HuH-7 (cell line): ENCODE measurements at places on chromosomes 3 and 15.

DNA sequence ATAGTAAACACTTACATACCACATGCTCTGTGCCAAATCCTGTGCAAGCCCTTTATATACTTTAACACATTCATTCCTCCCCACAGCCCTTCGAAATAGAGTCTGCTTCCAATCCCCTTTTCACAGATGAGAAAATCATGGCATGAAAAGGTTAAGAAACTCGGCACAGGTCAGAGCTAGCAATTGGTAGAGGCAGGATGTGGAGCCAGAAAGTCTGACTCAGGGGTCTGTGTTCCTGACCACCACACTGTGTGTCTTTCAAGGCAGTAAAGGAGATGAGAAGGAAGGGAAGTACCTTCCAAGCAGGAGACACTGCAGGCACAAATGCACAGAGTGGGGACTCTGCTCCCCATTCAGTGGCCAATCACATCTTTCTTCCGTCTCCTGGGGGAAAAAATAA is 61.1 kb downstream of the SCN11A start:
- no peak for DNase-seq

DNA sequence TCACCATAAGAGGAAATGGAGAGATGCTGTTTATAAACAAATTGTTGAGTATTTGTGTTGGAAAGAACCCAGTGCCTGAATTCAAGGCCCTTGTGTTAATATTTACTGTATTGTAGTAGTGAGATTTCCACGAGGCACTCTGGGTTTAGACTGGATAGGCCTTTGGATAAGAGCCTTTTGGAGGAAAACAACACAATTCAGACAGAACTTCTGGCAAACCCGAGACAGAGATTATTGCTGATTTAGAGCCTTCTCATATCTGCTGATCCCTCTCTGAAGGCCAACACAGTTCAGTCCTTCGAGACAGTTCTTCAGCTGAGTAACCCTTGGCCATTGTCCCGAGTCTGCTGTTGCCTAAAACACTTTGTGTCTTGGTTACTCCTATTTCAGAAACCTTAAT is 55.7 kb downstream of the LMCD1 start:
- DNase-seq: no peak

DNA sequence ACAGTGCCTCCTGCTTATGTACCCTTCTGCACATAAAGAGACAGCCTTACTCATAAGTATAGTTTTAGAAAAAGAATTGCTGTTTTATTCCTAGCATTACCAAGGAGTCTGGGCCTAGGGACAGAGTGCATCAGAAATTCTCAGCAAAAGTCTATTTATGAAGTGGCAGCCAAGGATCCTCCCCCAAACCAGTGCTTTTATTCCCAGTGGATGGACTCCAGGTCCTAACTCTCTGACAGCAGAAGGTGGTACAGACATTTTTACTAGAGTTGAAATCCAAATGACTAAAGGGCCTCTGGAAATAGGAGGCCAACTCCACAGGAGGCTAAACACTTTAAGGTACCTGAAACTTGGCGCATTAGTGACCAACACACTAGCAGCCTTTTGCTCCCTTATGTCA is 407.2 kb upstream of the TPRG1 start:
- DNase-seq: no peak

DNA sequence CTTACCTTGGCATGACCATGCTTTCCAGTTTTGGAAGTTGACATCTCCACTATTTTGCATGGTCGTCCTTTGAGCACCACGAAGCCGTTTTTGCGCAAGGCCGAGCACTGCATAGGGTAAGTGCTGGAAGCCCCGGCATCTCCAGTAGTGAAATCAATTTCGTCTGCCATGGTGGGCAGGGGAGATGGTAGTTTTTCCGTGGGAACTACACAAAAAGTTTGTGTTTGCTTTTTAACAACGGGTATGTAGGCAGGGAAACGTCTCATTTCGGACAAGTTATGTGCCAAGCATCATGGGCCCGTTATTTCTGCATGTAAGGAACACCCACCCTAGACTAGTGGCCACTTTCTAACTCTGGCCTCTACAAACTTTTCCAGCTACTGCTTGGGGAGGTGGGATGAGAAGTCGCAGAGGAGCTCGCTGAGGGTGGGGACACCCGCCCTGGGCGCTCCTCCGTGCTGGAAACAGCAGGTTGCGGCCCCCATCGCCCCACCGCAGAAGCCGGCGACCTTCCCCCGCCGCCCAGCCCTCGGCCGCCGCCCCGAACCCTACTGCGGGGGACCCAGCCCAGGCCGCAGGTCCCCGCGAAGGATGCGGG is 701 bp downstream of the EIF5A2 start:
- peak; percentile 36 for DNase-seq
